ENCODE measurements at places on chromosomes 3 and 15.

DNA sequence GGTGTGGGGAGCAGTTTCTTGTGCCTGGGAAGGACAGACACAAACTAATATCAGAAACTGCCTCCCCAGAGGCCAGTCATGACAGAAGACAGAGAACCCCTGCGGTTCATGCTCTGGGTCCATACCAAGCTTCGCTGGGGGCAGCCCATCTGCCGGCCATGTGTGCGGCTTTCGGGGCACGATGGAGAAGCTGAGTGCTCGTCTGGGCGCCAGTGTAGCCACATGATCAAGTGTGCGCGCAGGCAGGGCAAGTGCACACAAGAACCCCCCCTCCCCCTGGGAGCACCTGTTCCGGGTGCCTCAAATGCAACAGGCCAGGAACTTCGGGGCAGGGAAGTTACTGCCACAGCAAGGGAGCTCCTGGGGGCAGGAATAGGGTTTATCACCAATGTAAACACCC is 1.8 kb downstream of the ADAMTS17 start:
- DNase-seq = no peak

- DNase-seq = peak; percentile 87
Measured at GRCh38 chr3:112958811-112959560, 15.9 kb downstream of the CD200R1 start.

DNA sequence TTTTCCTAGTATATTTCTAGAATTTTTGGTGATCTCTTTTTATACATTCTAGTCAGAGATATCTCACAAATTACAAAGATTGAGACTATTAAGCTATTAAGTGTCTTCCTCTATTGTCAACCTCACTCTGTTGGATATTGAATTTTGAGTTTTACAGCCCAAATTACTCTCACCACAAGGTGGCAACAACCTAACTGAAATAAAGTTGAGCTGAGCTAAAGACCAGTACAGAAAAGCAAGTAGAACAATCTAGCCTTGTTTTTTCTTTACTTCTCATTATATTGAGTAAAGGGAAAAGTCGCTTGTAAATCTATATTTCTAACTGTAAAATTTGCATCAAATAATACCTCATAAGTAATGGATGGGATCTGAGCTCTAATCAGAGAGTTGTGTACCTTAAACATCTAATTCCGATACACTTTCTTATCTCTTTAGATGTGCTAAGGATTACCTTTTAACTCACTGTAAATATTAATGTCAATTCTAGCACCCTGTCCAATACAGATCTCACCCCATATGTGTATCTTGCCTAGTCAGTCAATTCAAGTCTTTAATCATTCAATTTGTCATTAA is 13.6 kb upstream of the COMMD2 start:
- peak; percentile 29 for DNase-seq

GRCh38 chr3:176697284-176697889 is 499.9 kb downstream of the TBL1XR1 start:
- no peak for DNase-seq

DNA sequence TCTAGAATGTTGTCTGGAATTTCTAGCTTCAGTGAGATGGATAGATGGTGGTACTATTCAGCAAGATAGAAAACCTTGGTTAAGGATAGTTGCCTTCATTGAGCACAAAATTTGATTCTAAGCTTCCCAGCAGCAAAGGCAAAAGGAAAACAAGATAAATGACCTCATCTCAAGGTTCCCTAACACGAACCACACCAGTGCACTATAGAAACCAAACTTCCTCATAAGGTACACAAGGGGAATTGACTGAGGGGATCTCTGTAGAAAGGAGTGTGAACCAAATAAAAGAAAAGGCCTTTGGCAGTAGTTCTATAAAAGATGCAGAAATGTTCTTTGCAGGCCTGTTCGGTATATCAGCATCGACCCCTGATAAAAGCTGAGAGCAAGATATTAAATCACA is 288.9 kb downstream of the SHQ1 start:
- DNase-seq = no peak

DNA sequence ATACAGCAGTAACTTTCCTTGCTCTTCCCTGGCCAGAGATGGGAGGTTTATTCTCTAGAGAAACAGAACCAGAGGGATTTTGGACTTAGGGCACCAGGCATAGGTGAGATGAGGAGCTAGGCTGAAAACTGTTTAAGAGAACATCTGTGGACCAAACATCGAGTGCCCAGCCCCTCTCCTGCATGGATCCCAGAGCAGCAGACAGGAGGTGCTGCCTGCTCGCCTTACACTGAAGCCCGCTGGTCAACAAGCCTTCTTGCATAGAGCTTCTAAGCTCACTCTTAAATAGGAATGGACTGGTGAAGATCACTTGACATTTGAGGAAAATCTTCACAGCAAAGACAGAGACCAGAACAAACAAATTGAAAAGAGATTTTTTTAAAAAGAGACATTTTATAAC is 41.2 kb downstream of the PARP15 start:
- DNase-seq = no peak

- DNase-seq = no peak
Measured at GRCh38 chr3:97970956-97971620, 1.1 kb downstream of the RIOX2 start.

DNA sequence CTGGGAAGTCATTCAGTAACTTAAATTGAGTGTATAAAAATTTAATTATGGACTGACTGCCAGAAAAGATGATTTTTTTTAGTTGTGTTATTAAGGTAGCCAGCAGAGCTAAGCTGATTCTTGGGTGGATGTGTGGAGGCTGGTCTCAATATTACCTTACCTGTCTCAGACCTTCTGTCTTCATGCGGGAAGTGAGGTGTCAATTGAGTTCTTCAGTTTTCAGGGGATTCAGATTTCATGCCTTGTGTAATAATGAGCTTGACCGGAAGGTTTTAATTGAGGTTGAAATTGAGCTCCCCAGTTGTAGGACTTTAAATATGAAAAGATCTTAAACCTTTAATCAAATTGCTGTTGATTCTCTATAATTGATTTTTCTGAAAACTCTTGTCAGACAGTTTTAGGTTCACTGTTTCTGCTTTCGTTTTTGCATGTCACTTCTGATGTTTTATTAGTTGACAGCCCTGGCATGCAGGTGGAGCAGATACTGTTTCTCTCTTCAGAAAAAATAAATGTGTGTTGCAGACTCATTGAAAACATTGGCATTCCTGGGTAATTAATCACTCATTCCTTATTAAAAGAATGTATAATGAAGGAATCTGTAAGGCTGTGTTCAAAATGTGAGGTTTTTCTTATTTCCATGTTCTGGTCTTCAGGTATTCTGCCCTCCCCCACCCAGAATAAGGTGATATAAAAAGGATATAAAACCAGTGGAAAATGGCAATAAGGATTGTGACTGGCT is 54.5 kb downstream of the PSMD6 start:
- DNase-seq = peak; percentile 42

DNA sequence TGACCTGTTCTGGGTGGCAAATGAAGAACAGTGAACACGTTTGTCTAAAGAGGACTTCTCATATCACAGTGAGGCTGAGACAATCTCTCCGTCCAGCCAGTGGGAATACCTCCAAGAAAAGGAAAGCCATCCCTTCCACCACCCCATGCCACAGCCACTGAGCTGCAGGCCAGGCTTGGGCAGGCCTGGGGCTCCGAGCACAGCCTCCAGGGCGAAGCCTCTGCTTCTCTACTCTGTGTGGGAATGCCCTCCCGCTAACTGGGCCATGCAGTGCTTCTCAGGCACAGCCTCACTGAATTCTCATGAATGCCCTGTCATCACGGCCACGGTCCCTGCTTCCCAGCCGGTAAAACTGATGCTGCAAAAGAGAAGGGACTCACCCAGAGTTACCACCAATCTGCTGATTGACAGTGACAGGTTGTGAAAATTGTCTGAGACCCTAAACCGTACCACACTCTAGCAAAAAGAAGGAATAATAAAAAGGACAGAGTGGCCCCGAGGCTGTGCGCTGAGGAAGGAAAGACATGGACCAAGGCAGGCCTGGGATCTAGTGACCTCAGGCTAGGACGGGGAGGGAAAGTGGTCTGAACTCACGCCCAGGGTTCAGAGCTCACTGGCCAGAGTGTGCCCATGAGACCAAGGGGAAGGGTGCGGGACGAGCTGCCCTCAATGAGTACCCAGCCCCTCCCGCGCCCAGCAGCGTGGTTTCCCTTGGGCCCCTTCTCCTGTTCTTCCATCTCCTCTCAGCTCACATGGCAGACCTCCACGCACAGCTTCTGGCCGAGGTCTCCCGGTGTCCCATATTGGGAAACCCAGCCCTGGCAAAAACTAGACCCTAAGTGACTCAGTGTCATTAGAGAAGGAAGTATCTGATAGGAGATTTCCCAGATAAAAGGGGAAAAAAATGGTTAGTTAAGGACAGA is 52.8 kb downstream of the DHX30 start:
- no peak for DNase-seq

- no peak for DNase-seq
Measured at GRCh38 chr3:115099134-115099985, 47.7 kb downstream of the ZBTB20 start.

DNA sequence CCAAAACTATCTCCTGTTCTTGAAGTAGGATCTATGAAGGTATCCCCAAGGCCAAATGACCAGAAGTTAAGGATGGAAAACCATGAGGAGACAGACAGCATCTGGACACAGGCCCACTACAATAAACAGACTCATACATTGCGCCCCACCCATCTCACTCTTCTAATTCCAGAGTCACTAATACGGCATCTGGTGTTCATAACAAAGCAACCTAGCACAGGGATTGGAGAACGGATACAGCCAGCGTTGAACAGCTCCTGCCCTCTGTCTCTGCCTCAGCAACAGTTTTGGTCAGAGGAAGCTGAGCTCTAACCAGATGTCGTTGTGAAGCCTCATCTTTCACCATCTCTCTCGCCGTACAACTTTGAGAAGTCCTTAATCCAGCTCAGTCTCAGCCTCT is 44.5 kb upstream of the CCDC80 start:
- no peak for DNase-seq

GRCh38 chr3:179184826-179185225 is 36.7 kb downstream of the PIK3CA start:
- DNase-seq = no peak

DNA sequence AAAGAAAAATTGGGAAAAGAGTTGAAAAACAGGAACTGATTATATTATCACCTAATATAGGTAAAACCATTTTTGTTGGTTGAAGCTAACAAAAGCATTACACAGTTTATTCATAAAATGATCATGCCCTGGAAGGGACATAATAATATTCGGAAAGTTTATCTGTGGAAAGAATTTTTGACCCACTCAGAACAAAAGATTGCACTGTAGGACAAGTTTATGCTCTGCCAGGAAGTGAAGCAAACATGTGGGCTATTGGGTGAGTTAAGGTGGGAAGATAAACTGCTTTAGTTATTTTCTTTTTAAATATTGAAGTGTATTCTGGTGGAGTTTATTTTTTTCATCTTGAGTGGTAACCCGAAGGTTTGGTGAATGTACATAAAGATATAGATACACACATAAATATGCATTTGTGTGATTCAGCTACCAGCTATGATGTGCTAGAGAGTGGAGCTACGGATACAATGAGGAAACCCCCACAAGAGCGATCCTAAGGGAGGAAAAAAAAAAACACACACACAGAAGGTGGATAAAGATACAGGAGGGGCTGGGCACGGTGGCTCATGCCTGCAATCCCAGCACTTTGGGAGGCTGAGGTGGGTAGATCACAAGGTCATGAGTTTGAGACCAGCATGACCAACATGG is 506.4 kb upstream of the THBS1 start:
- DNase-seq = no peak

DNA sequence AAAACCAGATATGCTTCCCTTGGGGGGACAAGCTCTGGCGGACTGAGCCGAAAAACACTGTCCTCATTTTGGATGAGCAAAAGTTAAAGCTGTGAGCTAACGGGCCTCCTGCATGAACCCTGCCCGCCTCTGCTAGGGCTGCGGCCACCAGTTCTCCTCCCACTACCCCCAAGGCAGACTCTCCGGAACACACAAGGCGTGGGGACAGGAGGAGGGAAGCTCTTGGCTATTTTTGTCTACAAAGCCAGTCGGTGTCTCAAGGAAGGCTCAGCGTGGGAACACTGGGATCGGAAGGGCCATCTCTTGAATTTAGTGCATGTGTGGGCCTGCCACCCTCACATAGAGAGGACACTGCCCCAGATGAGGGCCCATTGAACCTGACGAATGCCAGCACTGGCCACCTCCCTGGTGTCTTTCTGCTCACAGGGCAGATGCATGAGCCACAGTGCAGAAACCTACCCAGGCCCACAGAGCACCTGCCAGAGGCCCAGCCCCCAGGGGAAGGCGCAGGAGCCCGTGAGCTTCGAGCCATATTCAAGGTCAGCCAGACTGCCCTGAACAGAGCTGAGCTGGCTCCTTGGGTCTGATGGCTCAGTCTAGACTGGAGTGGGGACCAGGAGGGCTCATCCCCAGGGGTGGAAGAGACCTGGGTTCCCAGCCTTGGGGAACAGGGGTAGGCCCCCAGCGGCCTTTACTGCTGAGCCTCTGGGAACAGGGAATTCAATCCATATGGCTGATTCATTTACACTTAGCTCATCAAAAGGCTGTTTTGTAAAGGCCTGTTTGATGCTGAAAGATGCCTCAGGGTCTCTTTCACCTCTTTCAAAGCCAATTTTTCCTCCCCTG is 38.3 kb downstream of the HCN4 start:
- no peak for DNase-seq

- no peak for DNase-seq
Measured at GRCh38 chr15:43880406-43881194, 53.8 kb downstream of the WDR76 start.

GRCh38 chr3:4053975-4054374 is 249.2 kb upstream of the SETMAR start:
- DNase-seq = no peak

DNA sequence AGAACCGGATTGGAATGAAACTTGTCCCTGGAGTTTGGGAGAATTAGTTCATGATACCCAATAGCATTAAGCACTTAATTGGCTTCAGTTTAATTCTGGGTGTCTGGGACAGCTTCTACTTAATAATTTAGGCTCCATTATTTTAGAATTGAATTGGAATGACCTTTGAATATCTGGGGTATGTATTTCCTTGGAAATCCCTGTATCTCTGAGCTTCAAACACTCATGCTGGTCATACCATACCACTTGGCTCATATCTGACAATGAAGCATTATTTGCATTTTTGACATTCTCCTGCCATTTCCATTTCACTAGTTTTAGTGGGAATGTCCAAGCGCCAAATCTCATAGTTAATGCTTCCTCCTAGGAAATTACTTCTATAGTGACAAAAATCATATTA is 393.1 kb downstream of the DIPK2A start:
- no peak for DNase-seq

DNA sequence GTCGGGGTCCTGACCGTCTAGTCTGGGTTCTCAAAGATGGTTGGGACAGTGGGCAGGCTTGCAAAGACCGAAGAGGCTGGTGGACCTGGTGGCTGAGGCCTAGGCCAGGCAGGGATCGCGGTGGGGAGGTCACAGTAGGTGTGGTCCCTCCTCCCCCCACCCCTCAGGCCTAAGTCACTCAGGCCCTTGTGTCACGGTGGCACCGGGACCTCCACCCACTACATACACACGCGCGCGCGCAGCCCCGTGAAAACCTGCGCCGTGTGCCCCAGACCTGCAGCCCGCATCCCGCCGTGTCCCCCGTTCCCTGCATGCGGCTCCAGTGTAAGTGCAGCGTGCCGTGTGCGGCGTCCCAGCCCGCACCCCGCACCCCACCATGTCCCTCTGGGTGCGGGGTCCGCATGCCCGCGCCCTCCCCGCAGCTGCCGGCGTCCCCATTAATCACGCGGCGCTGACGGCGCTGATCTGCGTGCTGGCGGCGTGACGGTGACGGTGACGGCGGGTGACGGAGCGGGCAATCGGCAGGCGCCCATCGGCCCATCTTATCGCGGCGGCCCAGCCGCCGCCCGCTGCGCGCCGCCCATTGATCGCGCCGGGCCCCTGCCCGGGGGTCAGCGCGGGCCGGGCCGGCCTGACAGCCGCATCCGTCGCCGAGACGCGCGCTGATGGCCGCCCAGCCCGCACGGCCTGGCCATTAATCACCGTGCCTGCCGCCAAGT is 24.4 kb downstream of the SEC61A1 start:
- no peak for DNase-seq

- DNase-seq = peak; percentile 41
Measured at GRCh38 chr3:183275418-183275817, 22.4 kb downstream of the B3GNT5 start.

Data from MM.1S (cell line).